ENCODE measurements at places on chromosomes 4 and X. TPM values are rescaled to one million over a fixed set of nuclear protein-coding genes. Genes with fewer than 3 reads are reported as not detected.

- DNase-seq = no peak
Measured at GRCh38 chrX:99301990-99302389, 1108.1 kb downstream of the PCDH19 start.

DNA sequence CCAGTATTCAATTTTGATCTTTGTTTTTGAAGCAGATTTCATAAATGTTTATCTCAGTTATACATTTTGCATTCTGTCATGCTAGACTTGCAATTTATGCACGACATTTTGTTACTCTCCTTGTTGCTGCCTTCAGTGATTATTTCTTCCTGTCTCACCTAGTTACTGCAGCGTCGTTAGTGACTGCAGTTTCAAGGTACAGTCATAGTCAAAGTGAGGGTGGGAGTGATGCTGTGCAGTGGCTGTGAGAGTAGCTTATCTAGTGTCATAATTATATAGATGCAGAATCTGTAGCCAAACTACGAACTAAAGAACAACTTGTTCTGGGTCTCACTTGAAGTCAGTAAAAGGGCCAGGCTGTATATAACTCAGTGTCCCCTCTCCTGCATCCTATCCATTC, 69.8 kb downstream of the GPR101 start:
- DNase-seq = no peak

Gene SLC34A2
- total RNA-seq = not detected

- DNase-seq = no peak
Measured at GRCh38 chrX:120090208-120090607, 12.7 kb upstream of the RHOXF2B start.

Gene MGARP
- total RNA-seq = not detected

DNA sequence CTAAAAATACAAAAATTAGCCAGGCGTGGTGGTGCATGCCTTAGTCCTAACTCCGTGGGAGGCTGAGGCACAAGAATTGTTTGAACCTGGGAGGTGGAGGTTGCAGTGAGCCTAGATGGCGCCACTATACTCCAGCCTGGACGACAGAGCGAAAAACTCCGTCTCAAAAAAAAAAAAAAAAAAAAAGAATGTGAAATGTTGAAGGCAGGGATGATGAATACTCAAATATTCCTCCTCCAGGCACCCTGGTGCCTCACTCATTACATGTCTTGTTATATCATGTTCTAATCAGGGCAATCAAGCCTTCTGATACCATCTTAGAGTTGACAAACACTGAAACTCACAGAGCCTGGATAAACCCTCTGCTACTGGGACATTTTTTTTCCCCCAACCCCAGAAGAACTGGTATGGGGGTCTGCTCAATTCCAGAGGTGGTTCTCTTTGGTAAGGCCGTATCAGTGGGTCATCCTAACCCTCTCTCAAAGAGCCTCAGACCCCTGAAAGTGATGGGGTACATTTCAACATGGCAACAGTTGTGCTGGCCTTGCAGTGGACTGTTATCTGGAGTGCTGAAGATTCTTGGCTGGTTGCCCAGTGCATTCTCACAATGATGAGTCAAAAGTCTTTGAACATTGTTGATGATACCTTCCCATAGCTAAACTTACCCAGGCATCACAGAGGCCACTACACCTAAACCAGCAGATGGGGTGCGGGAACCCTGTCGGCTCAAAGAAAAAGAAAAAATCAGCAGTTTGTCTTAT, 2.4 kb upstream of the SH3KBP1 start:
- no peak for DNase-seq

- DNase-seq = no peak
Measured at GRCh38 chrX:47194194-47194787, 662 bp downstream of the UBA1 start.

Gene HSFX3
- total RNA-seq = not detected

- DNase-seq = no peak
Measured at GRCh38 chr4:171644430-171645057, 168.7 kb upstream of the GALNTL6 start.

GRCh38 chrX:135522132-135522530, 1.7 kb downstream of the INTS6L start:
- DNase-seq = no peak
